ENCODE measurements at places on chromosomes 7 and 10.

DNA sequence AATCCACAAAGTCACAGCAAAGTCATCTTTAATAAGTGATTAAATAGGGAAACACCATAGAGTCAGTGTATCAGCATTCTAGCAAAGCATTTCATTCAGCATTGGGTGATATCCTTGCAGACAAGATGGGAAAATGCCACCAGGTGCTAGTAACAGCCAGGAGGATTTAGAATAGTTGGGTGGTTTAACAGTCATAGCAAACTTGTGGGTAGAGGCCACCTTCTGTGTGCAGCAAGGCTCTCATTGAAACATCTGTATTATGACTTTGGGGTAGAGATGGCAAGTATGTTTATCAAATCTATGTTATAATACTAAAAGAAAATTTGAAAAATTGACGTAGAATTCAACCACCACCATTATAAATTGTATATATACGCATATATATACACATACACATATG lies 26.4 kb upstream of the ADO start:
- no peak for DNase-seq

- no peak for DNase-seq
Observed at GRCh38 chr10:91146146-91146545, 74.3 kb upstream of the PCGF5 start.

- no peak for DNase-seq
Observed at GRCh38 chr7:18626717-18627116, 131.2 kb downstream of the HDAC9 start.

- DNase-seq, result no peak
Observed at GRCh38 chr7:133763076-133763640, 364.0 kb upstream of the LRGUK start.

DNA sequence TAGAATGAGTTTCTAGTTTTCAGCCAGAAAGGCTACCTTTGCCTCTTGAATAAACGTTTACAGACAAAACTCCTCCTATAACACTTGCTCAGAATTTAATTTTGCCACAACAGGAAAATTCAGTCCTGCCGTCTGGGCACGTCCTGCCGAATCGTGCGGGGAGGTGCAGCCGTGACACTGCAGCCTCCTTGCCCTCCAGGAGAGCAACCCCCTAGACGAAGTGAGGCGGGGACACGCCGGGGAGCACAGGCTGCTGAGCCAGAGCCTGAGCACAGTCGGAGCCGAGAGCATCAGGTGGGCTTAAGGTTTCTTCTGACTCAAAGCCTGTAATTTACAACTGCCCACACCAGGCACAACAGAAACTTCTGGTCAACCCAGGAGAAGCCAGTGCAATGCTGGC lies 102.3 kb downstream of the DYNC2I1 start:
- DNase-seq, result no peak

DNA sequence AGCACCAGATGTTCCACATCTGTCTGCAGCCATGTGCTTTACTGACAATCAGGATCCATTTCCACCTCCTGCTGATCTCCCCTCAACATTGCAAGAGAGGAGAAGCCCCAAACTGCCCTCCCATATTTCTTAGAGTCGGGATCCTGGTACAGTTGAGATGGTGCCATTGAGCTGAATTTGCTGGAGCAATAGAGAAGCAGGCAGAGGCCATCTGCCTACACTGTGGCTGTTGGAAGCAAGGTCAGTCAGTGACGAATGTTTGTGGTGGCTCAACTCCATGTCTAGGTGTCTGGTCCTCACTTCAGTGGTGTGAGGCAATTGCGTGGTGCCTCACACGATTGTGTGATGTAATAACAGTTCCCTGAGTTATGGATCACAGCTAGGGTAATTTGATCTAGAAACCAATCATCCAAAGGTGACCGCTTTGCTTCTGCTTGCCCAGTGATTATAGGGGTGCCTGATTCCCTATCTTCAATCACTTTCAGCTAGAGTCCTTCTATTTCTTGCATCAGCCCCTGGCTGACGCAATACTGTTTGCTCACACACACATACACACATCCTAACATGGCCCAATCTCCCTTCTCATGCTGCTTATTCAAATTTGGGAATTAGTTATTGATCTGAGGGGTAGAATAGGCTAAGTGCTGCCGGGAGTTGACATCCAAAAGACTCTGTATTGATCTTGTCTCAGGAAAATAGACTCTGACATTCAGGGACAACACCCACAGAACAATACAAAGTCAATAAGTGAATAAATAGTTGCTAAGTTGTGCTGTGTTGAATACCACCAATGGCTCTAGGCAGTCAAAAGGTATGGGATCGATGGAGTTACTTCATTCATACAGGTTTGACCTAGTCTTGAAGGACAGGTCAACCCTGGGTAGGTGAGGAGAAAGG lies 46.1 kb upstream of the SLC35B4 start:
- DNase-seq, result no peak

DNA sequence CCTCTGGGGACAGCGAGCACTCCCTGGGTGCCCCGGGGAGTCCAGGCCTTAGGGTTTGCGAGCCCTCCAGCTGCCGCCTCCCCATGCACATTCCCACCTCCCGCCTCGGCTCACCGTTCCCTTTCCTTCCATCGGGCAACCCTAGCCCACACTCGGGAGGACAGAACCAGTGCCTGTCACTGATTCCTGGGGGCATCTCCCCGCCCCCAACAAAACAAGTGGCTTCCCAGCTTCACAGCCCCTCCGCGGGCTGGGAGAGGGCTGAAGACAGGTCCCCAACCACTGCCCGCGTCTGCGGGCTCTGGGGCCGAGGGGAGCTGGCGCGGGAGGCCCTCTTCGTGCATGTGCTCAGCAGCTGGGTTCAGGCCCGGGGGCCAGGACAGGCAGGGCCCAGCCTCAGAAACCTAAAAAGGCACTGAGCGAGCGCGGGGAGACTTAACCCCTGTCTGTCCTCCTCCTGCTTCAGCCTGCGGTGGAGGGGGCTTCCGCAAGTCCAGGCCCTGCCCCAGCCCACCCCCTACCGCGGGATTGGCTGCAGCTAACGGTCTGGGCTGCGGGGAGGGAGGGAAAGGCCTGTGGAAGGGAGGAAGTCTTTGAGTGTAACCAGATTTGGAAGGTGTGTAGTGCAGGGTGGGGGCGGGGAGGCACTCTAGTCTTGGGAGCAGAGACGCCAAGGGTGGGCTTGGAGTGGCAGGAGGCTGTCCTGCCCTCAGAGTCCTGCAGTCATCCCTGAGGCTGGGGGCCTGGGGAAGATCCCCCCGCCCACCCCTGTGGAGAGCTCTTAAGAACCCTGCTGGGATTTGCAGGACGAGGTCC lies 1.2 kb downstream of the FLNC start:
- DNase-seq, result no peak

DNA sequence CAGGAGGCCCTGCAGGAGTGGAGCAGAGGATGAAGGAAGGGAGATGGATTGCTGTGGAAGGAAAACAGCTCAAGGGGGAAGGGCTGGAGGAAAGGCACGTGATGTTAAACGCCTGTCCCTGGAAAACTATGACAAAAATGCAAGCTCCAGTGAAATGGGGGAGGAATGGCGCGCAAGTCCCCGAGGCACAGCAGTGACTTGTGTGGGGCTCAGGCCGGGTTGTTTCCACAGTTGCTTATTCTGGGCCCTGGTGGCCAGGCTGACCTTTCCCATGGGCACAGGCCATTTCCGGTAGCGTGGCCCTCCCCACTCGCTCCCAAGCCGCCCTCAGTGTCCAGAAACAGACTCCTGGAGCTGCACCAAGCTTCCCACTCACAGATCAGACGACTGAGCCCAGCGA lies 68.1 kb upstream of the PDGFA start:
- no peak for DNase-seq

Data from stimulated activated CD4-positive, alpha-beta T cell treated with anti-CD3 and anti-CD28 coated beads, Interleukin-15, amount 100 ng/mL, for 1 hour (primary cell).